ENCODE measurements at places on chromosomes 6 and 20.

DNA sequence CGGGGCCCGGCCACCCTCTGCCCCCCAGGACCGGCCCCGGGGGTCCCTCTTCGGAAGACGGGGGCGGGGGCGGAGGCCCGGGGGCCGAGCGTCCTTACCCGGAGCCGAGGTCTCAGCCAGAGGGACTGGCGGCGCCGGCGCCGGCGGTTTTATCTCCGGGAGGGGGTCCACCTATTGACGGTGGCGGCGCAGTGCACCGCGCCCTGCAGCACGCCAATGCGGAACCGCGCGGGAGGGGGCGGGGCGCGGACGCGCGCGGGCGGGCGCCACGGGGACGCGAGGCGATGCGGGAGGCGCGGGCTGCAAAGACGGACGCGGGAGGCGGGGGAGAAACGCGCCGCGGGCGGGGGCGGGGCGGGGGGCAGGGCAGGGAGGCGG, at the start of gene EEF1A2:
Gene EEF1A2 (minus strand): TSS at position 124 of the 378 bp plus-strand sequence. CDS start 1,320 bp downstream, outside the sequence.
- H3K4me1 ChIP-seq = no peaks in the 10 kb centered on the region
- DNase-seq = no peak
- no peak within 1 kb of the TSS for H3K27ac ChIP-seq

DNA sequence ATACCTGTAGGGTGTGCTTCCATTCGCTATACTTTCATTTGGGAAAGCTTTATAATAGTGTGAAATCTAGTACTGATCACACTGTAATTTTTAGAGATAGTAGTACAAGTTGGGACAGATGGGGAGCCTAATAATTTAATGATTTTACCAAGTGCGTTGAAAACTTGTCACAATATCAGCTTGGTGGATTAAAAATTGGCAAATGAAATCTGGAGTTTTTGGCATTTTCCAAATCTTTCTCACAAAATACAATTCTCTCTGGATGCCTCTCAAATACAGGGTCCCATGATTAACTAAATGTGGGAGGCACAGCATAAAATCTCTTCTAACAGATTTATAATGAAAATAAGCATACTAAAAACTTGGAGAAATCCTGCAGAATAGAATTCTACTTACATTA, 96.4 kb downstream of the PLCB4 start:
- no peak for DNase-seq
- no peaks in the 10 kb centered on the region for H3K27me3 ChIP-seq
- no peaks in the 10 kb centered on the region for H3K4me1 ChIP-seq
- no peak overlapping the region for H3K4me3 ChIP-seq
- no peak overlapping the region for H3K27ac ChIP-seq

- no peak overlapping the region for H3K4me3 ChIP-seq
- peaks cover 52% of the 10 kb centered on the region for H3K36me3 ChIP-seq
- no peak for DNase-seq
- no peaks in the 10 kb centered on the region for H3K4me1 ChIP-seq
- H3K27me3 ChIP-seq = no peaks in the 10 kb centered on the region
- H3K27ac ChIP-seq = no peak overlapping the region
Observed at GRCh38 chr20:62267543-62267942, 29.2 kb downstream of the OSBPL2 start.

- DNase-seq = no peak
- H3K4me1 ChIP-seq = peaks cover 17% of the 10 kb centered on the region
- H3K27ac ChIP-seq = peak overlapping the region; percentile 55
- no peaks in the 10 kb centered on the region for H3K27me3 ChIP-seq
Observed at GRCh38 chr20:51697096-51697826, 70.9 kb downstream of the ATP9A start.
